CD4-positive, alpha-beta T cell treated with Interleukin-15 for 4 hours (primary cell): ENCODE measurements at places on chromosomes 3 and 15.

GRCh38 chr3:120169407-120169806 is 75.2 kb upstream of the GSK3B start:
- DNase-seq = no peak

- DNase-seq = no peak
Observed at GRCh38 chr3:144524531-144524930, 552.9 kb downstream of the DIPK2A start.

DNA sequence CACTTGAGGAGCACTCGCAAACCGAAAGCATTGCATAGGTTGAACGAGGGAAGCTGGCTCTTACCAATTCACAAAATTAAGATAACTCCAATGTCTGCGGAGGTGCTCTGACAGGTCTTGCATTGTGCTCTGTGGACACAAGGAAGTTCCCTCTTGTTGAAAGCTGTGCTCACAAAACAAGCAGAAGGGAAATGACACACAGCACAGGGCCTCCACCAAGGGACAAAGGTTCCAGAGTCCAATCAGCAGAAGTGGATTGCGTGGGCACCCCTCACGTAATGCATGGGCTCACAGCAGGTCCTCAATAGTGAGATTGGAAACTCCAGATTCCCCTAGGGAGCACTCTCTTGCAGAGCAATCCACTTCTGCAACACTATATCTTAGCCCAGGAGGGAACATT is 89.9 kb downstream of the ATP10A start:
- DNase-seq = no peak

- DNase-seq = no peak
Observed at GRCh38 chr3:53300826-53301225, 45.0 kb upstream of the TKT start.

DNA sequence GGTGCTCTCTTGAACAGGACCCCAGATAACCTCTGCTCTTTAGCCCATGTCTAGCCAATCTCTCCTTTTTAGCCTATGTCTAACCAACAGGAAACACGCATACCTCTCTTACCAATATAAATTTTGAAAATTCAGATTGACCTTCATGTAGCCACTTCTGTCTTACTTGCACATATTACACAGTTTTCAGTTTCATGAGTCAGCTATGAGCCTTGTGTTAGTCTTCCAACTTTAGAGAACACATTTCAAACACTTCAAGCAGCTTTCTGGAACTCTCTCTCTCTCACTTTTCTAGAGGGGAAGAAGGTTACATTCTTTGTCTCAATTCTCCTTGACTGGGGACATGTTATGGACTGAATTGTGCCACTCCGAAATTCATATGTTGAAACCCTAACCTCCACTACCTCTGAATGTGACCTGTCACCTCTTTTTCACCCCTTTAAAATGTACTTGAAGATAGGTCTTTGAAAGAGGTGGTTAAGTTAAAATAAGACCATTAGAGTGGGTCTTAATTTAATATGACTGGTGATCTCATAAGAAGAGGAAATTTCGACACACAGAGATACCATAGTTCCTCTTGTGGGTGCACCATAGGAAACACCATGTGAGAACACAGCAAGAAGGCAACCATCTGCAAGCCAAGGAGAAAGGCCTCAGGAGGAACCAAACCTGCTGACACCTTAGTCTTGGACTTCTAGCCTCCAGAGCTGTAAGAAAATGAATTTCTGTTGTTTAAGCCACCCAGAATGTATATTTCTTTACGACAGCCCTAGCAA is 480.3 kb upstream of the ALCAM start:
- no peak for DNase-seq

DNA sequence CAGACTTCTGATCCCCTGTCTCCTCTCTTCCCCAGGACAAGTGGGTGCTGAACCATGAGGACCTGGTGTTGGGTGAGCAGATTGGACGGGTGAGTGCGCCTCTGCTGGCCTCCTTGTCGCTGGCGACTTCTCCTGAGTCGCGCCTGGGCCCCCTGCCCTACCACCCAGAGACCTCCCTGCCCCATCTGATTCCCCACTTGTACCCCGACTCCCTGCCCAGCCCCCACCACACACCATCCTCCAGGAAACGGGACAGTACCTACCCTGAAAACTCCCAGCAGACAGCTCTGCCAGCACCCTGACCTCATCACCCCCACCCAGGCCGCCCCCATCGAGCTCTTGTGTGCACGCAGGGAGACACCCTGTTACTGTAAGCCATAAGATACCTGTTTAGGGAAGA is 7.7 kb downstream of the FES start:
- no peak for DNase-seq
